ENCODE measurements at places on chromosomes 5 and 9.

- DNase-seq = no peak
Measured at GRCh38 chr5:35832762-35833161, 23.9 kb upstream of the IL7R start.

DNA sequence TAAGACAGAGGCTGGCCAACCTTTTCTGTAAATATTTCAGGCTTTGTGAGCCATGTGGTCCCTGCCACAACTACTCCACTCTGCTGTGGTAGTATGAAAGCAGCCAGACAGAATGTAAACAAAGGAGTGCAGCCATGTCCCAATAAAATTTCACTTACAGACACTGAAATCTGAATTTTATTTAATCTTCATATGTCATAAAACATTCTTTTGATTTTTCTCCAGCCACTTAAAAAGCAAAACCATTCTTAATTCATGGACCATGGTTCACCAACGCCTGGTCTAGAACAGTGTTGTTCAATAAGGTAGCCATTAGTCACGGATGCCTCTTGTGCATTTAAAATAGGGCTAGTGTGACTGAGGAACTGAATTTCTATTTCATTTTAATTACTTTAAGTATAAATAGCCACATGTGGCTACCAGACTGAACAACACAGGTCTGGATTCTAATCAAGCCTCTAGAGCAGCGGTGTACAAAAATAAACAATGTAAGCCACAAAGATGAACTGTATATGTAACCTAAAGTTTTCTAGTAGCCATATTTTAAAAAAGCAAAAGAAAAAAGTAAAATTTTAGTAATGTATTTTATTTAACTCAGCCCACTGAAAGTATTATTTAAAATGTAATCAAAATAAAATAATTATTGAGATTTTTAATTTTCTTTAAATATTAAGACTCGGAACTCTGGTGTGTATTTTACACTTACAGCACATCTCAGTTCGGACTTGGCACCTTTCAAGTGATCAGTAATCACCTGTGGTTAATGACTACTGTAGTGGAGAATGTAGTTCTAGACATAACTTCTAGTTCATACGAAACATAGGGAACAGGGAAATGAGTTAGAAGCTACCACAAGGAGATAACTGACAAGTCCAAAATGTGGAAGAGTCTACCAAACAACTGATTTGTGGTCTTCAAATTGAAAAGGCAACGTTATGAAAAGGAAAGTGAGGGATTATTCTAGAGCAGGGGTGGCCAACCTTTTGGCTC is 14.3 kb downstream of the GEMIN5 start:
- no peak for DNase-seq

- no peak for DNase-seq
Measured at GRCh38 chr5:84372066-84372695, 12.5 kb downstream of the EDIL3 start.

DNA sequence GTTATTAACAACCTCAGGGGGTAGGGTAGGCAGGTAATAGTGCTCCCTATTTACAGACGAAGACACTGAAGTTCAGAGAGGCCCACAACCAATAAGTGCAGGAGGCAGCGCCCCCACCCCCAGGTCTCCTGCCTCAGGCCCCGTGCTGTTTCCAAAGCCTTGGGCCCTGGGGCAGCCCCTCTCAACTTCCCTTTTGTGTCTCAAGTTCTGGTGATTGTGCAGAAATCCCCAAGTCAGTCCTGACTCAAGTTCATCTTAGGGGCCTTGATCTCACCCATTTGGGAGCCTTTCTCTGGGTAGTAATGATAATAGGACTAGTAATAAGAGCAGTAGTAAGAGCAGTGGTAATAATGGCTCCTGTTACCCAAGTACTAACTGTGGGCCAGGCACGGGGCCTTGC is 35.5 kb upstream of the ASS1 start:
- DNase-seq = no peak

DNA sequence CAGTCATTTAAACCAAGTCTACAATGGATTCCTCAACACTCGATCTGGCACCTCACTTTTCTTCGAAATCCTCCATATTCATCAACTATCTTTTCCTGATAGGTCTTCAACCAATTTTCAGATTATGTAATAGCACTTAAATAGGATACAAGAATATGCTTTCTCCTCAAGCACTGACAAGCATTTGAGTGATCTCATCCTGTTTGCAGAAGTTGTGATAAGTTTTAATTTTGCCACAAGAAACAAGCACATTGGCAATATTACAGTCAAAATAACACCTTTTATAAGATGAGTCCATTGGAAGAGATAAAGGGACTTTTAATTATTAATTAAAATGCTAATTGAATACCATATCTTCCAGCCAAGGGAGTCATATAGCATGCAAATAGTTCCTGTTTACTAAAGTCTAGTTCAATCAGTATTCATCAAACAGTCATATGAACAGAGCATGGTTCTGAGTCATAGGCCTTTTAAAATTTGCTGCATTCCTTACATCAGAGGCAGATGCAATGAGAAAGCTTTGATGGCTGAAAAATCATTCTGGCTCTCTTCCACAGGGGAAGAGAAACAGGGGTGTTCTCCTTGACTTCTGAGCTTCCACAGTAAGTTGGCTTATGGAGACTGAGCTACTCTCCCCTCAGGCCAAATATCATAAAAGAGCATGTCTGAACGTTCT is 32.7 kb upstream of the ZCCHC9 start:
- no peak for DNase-seq

GRCh38 chr9:129289131-129289731 is 111.2 kb upstream of the IER5L start:
- no peak for DNase-seq

DNA sequence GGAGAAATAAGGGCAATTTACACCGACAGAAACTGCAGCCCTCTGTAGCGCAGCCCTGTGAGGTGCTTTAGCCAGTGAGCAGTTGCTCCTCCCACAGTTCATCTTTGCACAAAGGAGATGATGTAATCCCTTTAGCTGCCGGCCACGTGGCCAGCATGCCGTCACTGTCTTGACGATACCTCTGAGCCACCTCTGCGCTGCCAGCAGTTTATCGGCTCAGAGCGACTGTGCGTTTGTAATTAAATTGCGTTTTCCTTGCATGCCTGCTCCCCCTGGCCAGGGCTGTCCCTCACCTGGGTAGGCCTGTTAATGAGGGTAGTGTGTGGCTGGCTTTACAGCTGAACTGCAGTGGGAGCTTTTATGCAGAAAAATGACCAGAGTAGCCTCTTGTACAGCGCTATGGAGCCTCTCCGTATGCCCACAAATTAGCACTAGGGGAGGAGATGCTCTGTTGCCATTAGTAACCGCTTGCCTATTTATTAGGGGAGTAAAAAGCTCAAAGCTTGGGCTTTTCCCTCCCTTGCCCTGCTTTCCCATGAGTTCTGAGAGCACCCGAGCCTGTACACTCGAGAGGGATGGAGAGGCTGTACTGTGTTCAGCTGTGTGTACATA is 107.0 kb downstream of the TRIO start:
- no peak for DNase-seq
